Breast epithelium (tissue), 4 donors: ENCODE measurements at places on chromosomes 7 and 10. TPM values are rescaled to one million over a fixed set of nuclear protein-coding genes. Genes with fewer than 3 reads are reported as not detected.
A peak's percentile ranks its signal among the peaks of the same experiment; 100 is the strongest.

DNA sequence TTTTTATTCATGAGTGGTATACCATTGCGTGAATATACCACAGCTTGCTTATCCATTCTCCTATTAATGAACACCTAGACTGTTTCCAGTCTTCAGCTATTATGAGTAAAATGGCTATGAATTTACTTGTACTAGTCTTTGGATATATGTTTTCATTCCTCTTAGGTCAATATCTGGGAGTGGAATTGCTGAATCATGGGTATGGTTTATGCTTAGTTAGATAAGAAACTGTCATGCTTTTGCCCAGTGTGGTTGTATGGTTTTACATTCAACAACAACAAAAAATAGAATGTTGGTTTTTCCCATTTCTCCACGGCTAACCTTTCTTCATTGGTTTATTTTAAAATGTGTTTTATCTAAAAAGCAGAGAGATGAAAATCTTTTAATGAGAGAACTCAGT, 308.3 kb downstream of the PHF14 start:
- DNase-seq = no peak

DNA sequence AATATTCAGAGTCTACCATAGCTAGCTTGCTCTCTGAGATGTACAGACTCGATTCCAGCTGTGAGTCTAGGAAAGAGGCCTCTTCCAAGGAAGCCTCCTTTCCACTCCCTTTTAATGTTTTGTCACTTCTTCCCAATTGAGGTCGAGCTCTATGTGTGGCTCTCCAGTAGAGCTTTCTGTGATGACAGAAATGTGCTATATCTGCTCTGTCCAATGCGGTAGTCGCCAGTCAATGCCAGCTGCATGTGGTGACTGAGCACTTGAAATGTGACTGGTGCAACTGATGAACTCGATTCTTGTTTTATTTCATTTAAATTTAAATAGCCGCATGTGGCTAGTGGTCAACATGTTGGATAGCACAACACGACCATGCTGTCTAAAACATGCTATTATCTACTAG, 387.0 kb upstream of the NRP1 start:
- DNase-seq = no peak

DNA sequence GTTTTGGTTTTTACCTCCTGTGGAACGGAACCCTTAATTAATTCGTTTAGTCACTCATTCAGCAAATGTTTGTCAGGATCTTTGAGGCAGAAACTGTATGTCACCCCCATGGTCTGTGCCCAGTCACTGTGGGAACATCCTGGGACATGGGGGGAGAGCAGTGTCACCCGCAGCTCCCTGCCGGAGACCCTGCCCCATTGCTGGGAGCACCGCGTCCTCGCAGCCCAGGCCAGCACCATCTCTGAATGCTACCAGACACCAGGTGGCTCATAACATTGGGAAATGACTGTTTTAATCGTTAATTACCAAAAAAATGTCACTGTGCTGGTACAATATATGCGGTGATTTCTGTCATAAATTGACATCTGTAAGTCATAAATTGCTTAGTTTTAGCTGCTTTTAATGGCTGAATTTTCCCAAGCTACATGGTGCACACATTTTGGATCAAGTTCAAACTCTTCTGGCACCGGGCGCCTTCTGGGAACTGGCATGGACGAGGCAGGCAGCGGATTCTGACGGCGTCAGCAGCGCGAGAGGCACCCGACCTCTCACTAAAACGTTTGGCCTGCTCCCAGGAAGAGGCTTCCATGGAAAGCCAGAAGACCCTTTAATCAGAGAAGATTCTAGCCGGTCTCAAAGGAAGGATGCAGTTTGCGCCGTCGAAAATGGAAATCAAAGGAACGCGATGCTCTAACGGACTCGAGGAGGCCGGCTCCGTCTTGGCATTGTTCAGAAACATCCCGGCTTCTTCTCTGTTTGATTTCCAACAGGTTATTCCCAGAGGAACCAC, 184.2 kb downstream of the ADARB2 start:
- DNase-seq = peak; percentile 5

- no peak for DNase-seq
Observed at GRCh38 chr7:3725155-3726059, 424.4 kb downstream of the SDK1 start.

GRCh38 chr7:157873664-157874063, 536.9 kb downstream of the DNAJB6 start:
- DNase-seq = no peak

GRCh38 chr10:47147186-47147585, 152.8 kb upstream of the GDF10 start:
- DNase-seq = no peak

GRCh38 chr10:103888113-103888841, 29.7 kb downstream of the STN1 start:
- DNase-seq = peak; percentile 70

GRCh38 chr10:42936580-42936979, 140.3 kb upstream of the RET start:
- no peak for DNase-seq

- DNase-seq = no peak
Observed at GRCh38 chr7:13069841-13070240, 382.4 kb downstream of the ARL4A start.

DNA sequence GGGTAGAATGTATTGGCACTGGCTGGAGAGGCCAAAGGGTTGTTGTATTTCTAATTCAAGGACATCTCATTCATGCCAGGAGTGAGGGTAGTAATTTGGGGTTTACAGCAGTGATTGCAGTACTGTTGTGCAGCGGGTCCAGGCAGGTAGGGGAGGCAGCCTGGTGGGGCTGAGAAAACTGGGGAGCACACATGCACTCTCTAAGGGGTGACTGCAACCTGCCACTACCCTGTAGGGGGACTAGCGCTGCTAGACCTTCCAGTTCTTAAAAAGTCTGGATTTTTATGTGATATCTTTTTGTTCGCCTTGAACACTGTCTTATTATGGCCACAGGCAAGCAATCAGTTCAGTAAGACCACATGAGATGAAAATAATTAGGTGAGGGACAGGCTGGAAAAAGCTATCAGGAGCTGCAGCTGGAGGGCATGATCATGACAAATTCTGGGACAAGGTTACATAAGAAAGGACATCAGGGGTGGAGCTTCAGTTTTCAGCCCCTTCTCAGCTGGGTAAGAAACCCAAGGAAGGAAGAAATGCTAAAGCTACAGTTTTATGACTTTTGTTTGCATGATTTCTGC, 149.0 kb downstream of the ARHGAP21 start:
- no peak for DNase-seq

- no peak for DNase-seq
Observed at GRCh38 chr7:7159063-7159658, 23.2 kb upstream of the C1GALT1 start.

The C10orf105 gene
- under 0.01 TPM for total RNA-seq

The ALOX5 gene
- total RNA-seq = 33.4 TPM

The NKX1-2 gene
- total RNA-seq = 0.33 TPM

The SEMA4G gene
- 0.48 TPM for total RNA-seq

The SLC13A1 gene
- not detected for total RNA-seq

The KLF14 gene
- total RNA-seq = 0.80 TPM

The GPR146 gene
- total RNA-seq = 56.8 TPM

The STAG3 gene
- total RNA-seq = 0.80 TPM

The LDB3 gene
- total RNA-seq = 2.9 TPM

The ZNF273 gene
- total RNA-seq = 18.0 TPM
